ENCODE measurements at places on chromosomes 5 and 9. TPM values are rescaled to one million over a fixed set of nuclear protein-coding genes. Genes with fewer than 3 reads are reported as not detected.

- DNase-seq, result peak; percentile 15
These were observed 11.3 kb downstream of the NINJ1 start for GRCh38 chr9:93122721-93123221.

CREBRF gene
- 23.9 TPM for total RNA-seq

- no peak for DNase-seq
These were observed 139.0 kb downstream of the RFX3 start for GRCh38 chr9:3386753-3387152.

LOX gene
- 5.0 TPM for total RNA-seq

- no peak for DNase-seq
These were observed 79.3 kb downstream of the STARD4 start for GRCh38 chr5:111432883-111433536.

IFNK gene
- not detected for total RNA-seq

AGXT2 gene
- not detected for total RNA-seq

LCN10 gene
- total RNA-seq, result 11.3 TPM

Measured in Right ventricle myocardium inferior (tissue), 1 donor.